GM12878 (cell line): ENCODE measurements at places on chromosomes 5 and 9. TPM values are rescaled to one million over a fixed set of nuclear protein-coding genes. Genes with fewer than 3 reads are reported as not detected.

DNA sequence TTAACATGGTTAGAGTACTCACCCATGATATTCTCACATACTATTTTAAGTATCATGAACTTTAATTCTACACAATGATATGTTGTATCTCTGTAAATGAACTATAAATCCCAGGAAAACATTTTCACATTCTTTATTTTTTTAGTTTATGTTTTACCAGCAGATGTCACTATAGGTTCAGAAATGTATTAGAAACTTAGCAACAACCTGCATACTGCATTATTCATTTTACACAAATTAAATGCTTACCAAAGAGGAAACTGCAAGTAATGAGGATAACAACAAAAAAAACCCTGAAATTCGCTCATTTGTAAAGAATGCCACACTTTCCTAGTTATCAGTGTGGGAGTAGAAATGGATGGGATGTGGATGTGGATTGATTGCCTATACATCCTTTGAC, 217.5 kb upstream of the OTULINL start:
- no peaks in the 10 kb centered on the region for H3K27me3 ChIP-seq
- H3K4me3 ChIP-seq = no peak overlapping the region
- H3K36me3 ChIP-seq = peaks cover 43% of the 10 kb centered on the region
- no peaks in the 10 kb centered on the region for H3K4me1 ChIP-seq
- H3K27ac ChIP-seq = no peak overlapping the region

DNA sequence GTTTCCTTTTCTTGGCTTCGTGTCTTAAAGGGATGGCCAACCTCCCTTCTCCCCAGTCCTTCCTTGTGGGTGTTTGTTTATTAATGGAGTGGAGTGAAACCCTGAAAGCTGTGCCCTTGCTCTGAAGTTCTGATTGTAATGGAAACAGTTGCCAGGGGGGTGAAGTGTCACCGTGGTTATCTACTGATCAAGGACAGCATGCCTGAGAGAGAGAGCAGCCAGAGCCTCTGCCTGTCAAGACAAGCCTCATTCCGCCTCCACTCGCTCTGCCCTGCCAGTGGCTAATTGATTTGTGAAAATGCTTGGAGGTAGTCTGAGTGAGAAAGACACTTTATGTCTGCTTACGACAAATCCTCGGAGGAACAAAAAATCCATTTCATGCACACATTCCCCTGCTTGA, 143.7 kb upstream of the SLC30A5 start:
- no peak overlapping the region for H3K27ac ChIP-seq
- H3K4me3 ChIP-seq = no peak overlapping the region
- H3K36me3 ChIP-seq = no peaks in the 10 kb centered on the region

DNA sequence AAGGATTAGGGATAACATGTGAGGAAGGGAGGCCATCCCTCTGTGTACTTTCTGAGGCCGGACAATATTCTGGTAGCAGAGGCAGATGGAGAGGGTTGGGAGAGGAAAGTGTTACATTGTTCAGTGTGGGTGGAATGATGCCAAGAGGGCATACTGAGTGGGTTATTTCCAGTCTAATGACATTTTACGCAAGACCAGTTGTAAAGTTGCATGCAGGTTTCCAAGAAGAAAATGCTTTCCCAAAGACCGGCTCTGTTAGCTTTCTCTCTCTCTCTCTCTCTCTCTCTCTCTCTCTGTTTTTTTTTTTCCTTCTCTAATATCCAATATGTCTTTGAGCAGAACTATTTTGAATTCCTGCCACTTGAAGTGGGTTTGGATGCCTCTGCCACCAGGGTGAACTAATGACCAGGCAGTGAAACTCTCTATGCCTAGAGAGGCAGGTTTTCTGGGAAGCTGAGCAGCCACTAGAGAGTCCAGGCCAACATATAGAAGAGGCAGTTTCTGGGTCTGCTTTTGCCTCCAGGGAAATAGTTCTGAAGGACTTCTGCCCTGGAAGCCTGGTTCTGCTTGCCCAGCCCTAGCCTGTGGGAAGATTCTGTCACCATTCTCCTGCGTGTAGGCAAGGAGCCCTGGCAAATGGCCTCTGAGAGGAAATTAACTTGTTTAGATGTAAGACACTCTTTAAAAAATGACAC, 24.4 kb upstream of the ZNF366 start:
- H3K4me3 ChIP-seq = no peak overlapping the region
- no peaks in the 10 kb centered on the region for H3K36me3 ChIP-seq
- H3K4me1 ChIP-seq = no peaks in the 10 kb centered on the region
- H3K27ac ChIP-seq = no peak overlapping the region
- DNase-seq = no peak

GRCh38 chr5:60540856-60541805, 158.8 kb downstream of the DEPDC1B start:
- peaks cover 22% of the 10 kb centered on the region for H3K4me1 ChIP-seq
- no peaks in the 10 kb centered on the region for H3K27me3 ChIP-seq
- peak; percentile 90 for DNase-seq
- H3K36me3 ChIP-seq = no peaks in the 10 kb centered on the region

- H3K4me1 ChIP-seq = no peaks in the 10 kb centered on the region
- no peak for DNase-seq
- H3K36me3 ChIP-seq = no peaks in the 10 kb centered on the region
- H3K27ac ChIP-seq = no peak within 1 kb of the TSS
- no peak within 1 kb of the TSS for H3K4me3 ChIP-seq
- no peaks in the 10 kb centered on the region for H3K27me3 ChIP-seq
Observed at GRCh38 chr5:151924564-151925301, at the start of gene GLRA1. Gene GLRA1, minus strand, starts transcription at chr5:151924851. Its CDS starts 302 bp downstream, at chr5:151924549.

FCN2 gene
- not detected in 2 replicates for total RNA-seq

- H3K36me3 ChIP-seq = no peaks in the 10 kb centered on the region
- H3K27me3 ChIP-seq = no peaks in the 10 kb centered on the region; the same call in 1 of the 2 replicates
- H3K27ac ChIP-seq = no peak overlapping the region
- H3K4me1 ChIP-seq = no peaks in the 10 kb centered on the region
- H3K4me3 ChIP-seq = no peak overlapping the region
Observed at GRCh38 chr5:174376726-174377373, 331.3 kb downstream of the NSG2 start.

DNA sequence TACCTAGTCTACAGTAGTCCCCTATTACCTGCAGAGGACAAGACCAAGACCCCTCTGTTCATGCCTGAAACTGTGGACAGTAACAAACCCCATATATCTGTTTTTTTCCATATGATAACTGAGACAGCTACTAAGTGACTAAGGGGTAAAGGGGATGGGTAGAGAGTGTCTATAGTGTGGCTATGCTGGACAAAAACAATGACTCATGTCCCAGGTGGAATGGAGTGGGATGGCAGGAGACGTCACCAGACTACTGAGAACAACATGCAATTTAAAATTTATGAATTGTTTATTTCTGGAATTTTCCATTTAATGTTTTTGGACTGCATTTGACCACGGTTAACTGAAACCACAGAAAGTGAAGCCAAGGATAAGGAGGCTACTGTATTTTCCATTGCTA, 171.8 kb downstream of the AGTPBP1 start:
- H3K4me3 ChIP-seq = no peak overlapping the region
- no peaks in the 10 kb centered on the region for H3K4me1 ChIP-seq
- no peaks in the 10 kb centered on the region for H3K27me3 ChIP-seq
- H3K36me3 ChIP-seq = no peaks in the 10 kb centered on the region

CPLANE1 gene
- 7.4 and 8.2 TPM in 2 replicates for total RNA-seq

GRCh38 chr5:154610321-154611154, 132.5 kb upstream of the HAND1 start:
- peaks cover 12% of the 10 kb centered on the region for H3K4me1 ChIP-seq
- no peak overlapping the region for H3K27ac ChIP-seq

LCN15 gene
- not detected in 2 replicates for total RNA-seq

GRCh38 chr9:36116593-36116992, 19.9 kb upstream of the GLIPR2 start:
- H3K36me3 ChIP-seq = no peaks in the 10 kb centered on the region
- no peak overlapping the region for H3K27ac ChIP-seq
- no peaks in the 10 kb centered on the region for H3K4me1 ChIP-seq

- peaks cover 5% of the 10 kb centered on the region for H3K27me3 ChIP-seq
- no peaks in the 10 kb centered on the region for H3K36me3 ChIP-seq
- DNase-seq = no peak
- no peaks in the 10 kb centered on the region for H3K4me1 ChIP-seq
- no peak overlapping the region for H3K27ac ChIP-seq
Observed at GRCh38 chr5:1896602-1897376, 14.1 kb upstream of the IRX4 start.

DNA sequence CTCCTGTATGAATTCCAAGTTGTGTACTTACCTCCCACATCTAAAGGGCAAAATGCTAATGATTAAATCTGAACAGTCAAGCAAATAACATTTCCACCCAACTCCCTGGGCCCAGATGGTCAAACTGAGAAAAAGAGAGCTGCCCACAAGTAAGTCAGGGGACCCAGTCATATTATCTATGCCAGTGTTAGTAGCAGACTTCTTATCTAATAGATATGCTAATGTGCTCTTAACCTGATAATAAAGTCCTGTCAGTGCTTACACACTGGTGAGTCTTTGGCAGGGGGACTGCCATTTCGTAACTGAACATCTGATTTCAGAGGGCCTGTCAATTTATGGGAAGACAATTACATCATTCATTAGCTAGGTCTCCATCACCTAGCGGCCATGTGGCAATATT, 292.3 kb upstream of the WWC1 start:
- no peak overlapping the region for H3K27ac ChIP-seq
- no peaks in the 10 kb centered on the region for H3K4me1 ChIP-seq
- no peak for DNase-seq
- H3K36me3 ChIP-seq = no peaks in the 10 kb centered on the region
- H3K4me3 ChIP-seq = no peak overlapping the region

DNA sequence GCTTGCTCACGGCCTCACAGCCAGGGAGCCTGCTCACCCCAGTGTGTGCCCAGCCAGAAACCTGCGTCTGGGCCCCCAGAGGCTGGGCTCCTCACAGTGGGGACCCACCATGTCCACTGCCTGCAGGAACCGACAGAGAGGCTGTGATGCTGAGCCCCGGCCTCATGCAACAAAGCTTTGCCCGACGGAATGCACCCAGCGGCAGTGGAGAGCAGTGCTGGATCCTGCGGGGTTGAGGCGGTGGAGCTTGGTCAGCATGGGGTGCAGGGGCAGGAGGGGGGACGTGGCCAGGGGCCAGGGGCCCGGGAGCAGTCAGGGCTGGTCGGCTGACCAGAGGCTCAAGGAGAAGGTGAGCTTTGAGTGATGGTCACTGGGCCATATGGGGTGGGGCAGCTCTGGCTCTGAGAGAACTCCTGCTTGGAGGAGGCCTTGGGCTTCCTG, 7.7 kb upstream of the CEP72 start:
- H3K4me1 ChIP-seq = peaks cover 17% of the 10 kb centered on the region
- no peak overlapping the region for H3K4me3 ChIP-seq
- no peak for DNase-seq

DNA sequence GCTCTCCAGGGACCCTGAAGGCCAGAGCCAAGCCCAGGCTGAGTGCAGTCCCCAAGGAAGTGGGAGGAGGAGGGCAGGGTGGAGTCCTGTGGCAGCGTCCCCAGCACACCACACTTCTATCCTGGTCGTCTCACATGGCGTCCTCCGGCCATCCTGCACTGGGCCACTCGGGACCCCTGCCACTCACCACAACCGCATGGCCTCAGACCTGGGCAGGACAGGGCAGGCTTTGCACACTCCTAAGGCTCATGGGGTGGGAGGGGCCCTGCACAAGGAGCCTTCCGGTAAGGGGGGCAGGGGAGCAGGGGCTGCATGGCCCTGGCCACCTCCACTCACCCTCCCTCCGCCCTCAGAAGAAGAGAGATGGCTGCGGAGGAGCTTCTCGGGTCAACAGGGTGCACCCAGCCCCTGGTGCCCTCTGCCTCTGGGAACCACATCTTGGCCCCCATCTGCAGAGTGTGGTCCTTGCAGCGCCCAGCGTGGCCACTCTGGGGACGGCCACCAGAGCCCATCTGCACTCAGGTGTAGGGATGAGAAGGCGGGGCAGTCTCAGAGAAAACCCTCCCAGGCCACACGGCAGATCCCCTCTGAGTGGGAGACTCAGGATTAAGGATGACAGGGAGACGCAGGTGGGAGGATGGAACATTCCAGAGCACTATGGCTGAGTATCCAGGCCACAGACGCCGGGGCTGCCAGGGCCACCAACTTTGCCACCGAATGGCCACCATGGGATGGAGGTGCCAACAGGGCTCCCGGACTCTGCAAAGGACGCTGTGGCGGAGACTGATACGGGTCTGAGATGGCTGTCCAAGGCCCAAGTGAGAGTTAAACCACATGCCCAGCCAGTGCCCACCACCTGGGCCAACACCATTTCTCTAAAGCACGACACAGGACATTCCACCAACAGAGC, 7.6 kb downstream of the TPPP start:
- H3K27ac ChIP-seq = no peak overlapping the region
- no peaks in the 10 kb centered on the region for H3K4me1 ChIP-seq
- DNase-seq = no peak
- H3K36me3 ChIP-seq = no peaks in the 10 kb centered on the region

GRCh38 chr9:124180557-124180956, 77.2 kb upstream of the NEK6 start:
- H3K4me3 ChIP-seq = no peak overlapping the region
- no peaks in the 10 kb centered on the region for H3K4me1 ChIP-seq
- no peak overlapping the region for H3K27ac ChIP-seq
- no peaks in the 10 kb centered on the region for H3K36me3 ChIP-seq
- H3K27me3 ChIP-seq = no peaks in the 10 kb centered on the region

- DNase-seq = no peak
- H3K36me3 ChIP-seq = no peaks in the 10 kb centered on the region
- H3K4me1 ChIP-seq = no peaks in the 10 kb centered on the region
- H3K27me3 ChIP-seq = no peaks in the 10 kb centered on the region
Observed at GRCh38 chr5:33364406-33364805, 76.4 kb upstream of the TARS1 start.

- H3K27me3 ChIP-seq = peaks cover 4% of the 10 kb centered on the region; the same call in 1 of the 2 replicates
- no peak overlapping the region for H3K27ac ChIP-seq
- no peaks in the 10 kb centered on the region for H3K36me3 ChIP-seq
- H3K4me3 ChIP-seq = no peak overlapping the region
Observed at GRCh38 chr9:90032296-90033027, 427.6 kb downstream of the GADD45G start.

GRCh38 chr5:124572971-124573370, 173.5 kb downstream of the ZNF608 start:
- H3K27ac ChIP-seq = no peak overlapping the region
- H3K4me3 ChIP-seq = no peak overlapping the region
- peaks cover 4% of the 10 kb centered on the region; the same call in 1 of the 2 replicates for H3K4me1 ChIP-seq
- no peak for DNase-seq
- H3K36me3 ChIP-seq = no peaks in the 10 kb centered on the region
- H3K27me3 ChIP-seq = no peaks in the 10 kb centered on the region

DNA sequence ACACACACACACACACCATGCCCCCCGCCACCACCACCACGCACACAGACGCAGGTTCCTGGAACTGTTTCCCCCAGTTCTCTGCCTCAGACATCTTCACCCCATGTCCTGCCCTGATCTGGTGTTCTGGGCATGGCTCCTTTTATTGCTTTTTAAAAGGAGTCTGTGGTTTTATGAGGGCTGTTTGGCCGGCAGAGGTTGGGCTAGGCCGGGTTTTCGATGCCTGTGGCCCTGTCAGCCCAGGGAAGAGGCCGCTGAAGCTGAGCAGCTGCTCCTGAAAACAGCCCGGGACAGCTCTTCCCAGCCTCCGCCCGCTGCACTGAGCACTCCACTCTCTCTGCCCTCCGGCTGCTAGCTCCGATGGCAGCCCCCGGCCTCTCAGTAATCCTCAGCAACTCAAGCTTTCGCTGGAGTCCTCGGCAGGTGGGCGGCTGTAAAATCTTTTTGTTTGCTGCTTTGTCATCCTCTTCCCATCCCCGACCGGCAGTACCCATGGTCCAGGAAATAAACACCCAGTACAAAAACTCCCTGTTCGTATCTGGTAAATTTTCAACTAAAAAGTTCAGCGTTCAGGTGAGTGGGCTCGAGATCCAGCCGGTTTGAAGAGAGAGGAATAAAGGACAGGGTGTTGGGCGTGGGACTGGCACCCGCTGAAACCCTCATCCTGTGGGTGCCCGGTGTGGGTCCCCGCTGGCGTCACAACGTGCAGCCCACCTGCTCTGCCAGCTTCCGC, 103.0 kb upstream of the ERCC6L2 start:
- H3K27ac ChIP-seq = no peak overlapping the region
- no peaks in the 10 kb centered on the region for H3K4me1 ChIP-seq
- H3K27me3 ChIP-seq = peaks cover 6% of the 10 kb centered on the region; the same call in 1 of the 2 replicates
- DNase-seq = no peak
- H3K4me3 ChIP-seq = no peak overlapping the region
- no peaks in the 10 kb centered on the region for H3K36me3 ChIP-seq
